ENCODE measurements at places on chromosomes 2 and 18. TPM values are rescaled to one million over a fixed set of nuclear protein-coding genes. Genes with fewer than 3 reads are reported as not detected.

CNDP1 gene
- 23.6 TPM for total RNA-seq

PLCL1 gene
- total RNA-seq, result 0.21 TPM

APOB gene
- 2,688 TPM for total RNA-seq

REG1B gene
- not detected for total RNA-seq

UGT1A10 gene
- total RNA-seq, result not detected

KLHL29 gene
- total RNA-seq, result 1.7 TPM

DNA sequence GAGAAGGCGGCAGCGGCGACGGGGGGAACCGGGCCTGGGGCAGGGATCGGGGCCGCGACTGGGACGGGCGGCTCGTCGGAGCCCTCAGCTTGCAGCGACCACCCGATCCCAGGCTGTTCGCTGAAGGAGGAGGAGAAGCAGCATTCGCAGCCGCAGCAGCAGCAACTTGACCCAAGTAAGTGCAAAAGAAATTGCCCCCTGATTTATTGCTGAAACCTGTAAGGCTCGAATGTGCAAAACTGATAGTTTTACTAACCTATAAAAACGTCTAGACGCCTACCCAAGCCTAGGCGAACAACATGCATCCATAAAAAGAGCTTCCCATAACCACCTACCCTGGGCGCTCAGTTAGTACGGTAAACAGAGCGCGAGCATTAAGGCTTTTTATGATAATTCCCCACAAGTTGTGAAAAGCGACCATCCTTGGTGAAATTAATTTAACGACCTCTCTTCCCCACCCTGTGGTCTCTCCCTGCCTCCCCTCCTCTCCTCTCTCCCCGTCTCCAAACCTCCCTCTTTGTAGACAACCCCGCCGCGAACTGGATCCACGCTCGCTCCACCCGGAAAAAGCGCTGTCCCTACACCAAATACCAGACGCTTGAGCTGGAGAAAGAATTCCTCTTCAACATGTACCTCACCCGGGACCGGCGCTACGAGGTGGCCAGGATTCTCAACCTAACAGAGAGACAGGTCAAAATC is 1.0 kb downstream of the HOXD9 start:
- DNase-seq, result no peak
- no peak overlapping the region for H3K27ac ChIP-seq
- H3K4me1 ChIP-seq, result no peaks in the 10 kb centered on the region

GRCh38 chr2:46564811-46565241 is 85.5 kb downstream of the TMEM247 start:
- H3K4me3 ChIP-seq, result no peak overlapping the region
- H3K27me3 ChIP-seq, result no peaks in the 10 kb centered on the region
- no peak for DNase-seq
- H3K36me3 ChIP-seq, result no peaks in the 10 kb centered on the region
- no peak overlapping the region for H3K27ac ChIP-seq
- no peaks in the 10 kb centered on the region for H3K4me1 ChIP-seq

- no peak overlapping the region for H3K4me3 ChIP-seq
- H3K27me3 ChIP-seq, result no peaks in the 10 kb centered on the region
- no peak for DNase-seq
- no peak overlapping the region for H3K27ac ChIP-seq
- no peaks in the 10 kb centered on the region for H3K36me3 ChIP-seq
These were observed 60.0 kb downstream of the NXPH2 start for GRCh38 chr2:138720035-138720838.

DNA sequence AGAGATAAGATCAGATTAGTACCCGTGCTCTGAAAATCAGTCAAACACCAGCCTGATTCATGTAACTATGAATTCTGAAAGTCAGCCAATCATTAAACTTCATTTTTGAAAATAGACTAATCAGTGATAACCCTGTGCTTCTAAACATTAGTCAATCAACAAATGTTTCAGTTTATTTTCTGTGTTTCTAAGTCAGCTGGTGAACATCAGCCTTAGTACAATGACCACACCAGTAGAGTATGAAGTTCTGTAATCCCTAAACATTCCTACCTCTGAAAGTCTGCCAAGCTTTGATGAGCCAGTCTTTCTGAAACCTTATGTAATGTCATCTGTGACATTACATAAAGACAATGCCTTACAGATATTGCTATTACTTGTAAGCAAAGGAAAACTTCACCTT is 807.4 kb upstream of the CRIM1 start:
- H3K36me3 ChIP-seq, result no peaks in the 10 kb centered on the region
- no peak overlapping the region for H3K27ac ChIP-seq
- H3K4me3 ChIP-seq, result no peak overlapping the region
- H3K27me3 ChIP-seq, result no peaks in the 10 kb centered on the region

DNA sequence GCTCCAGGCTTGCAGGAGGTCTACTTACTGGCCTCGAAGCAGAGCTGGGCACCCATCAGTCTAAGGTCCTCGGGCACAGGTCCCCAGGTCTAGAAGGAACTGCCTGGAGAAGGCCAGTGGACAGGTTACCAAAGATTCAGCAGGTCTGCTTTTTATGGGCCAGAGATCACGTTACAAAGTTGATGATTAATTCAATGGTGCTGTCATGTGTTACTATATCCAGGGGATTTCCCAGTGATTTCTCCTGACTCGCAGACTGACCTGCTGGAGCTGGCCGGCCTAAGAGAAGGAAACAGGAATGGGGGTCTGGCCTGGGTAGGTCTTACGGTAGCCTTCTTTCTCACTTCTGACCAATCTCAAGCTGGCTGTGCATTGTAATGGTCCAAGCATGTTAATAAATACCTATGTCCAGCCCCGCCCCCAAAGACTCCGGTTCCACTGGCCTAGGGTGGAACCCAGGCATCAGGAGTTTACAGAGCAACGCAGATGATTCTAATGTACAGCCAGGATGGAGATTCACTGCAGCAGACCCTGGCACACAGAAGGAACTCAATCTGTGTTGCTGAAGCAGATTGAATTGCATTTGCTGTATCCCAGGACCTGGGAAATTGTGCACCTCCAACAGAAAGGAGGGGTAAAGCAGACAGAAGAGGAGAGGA is at the start of gene NEURL3:
Gene NEURL3 (minus strand): TSS at position 127 of the 659 bp plus-strand sequence. CDS start 71 bp downstream, at position 56.
- H3K36me3 ChIP-seq, result no peaks in the 10 kb centered on the region
- no peaks in the 10 kb centered on the region for H3K27me3 ChIP-seq
- H3K4me1 ChIP-seq, result peaks cover 31% of the 10 kb centered on the region

Measured in right lobe of liver (tissue), 6 donors.